ENCODE measurements at places on chromosomes 13 and 19.

GRCh38 chr19:35509861-35510625 is 3.4 kb downstream of the DMKN start:
- DNase-seq = peak; percentile 70

DNA sequence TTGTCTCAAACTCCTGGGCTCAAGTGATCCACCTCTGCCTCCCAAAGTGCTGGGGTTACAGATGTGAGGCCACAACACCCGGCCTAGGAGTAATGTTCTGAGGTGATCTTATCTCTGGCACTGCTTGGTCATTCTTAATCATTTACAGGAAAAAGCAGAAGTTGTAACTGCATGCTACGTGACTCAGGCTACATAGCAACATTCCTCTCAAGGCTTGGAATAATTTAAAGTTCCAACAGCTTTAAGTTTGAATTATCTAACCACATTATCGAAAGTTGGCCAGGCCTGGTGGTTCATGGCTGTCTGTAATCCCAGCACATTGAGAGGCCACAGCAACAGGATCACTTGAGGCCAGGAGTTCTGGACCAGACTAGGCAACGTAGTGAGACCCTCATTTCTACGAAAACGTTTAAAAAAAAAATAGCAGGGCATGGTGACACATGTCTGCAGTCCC is 3.9 kb upstream of the B9D2 start:
- no peak for DNase-seq

- no peak for DNase-seq
Measured at GRCh38 chr19:14868497-14868896, 17.4 kb downstream of the OR7A17 start.

DNA sequence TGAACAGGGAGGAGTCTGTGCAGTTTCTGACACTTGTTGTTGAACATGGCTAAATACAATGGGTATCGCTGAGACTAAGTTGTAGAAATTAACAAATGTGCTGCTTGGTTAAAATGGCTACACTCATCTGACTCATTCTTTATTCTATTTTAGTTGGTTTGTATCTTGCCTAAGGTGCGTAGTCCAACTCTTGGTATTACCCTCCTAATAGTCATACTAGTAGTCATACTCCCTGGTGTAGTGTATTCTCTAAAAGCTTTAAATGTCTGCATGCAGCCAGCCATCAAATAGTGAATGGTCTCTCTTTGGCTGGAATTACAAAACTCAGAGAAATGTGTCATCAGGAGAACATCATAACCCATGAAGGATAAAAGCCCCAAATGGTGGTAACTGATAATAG is 16.1 kb downstream of the CEACAM6 start:
- DNase-seq = no peak

GRCh38 chr19:42246143-42246921 is 3.9 kb upstream of the GSK3A start:
- DNase-seq = peak; percentile 61
